AG08396 (cell line): ENCODE measurements at places on chromosomes 12 and 14.
A peak's percentile ranks its signal among the peaks of the same experiment; 100 is the strongest.

GRCh38 chr12:46147144-46147543 lies 121.7 kb downstream of the SLC38A1 start:
- DNase-seq, result no peak

- DNase-seq, result no peak
Observed at GRCh38 chr14:85241022-85241855, 288.7 kb upstream of the FLRT2 start.

GRCh38 chr14:90743826-90744225 lies 72.4 kb downstream of the TTC7B start:
- no peak for DNase-seq

- no peak for DNase-seq
Observed at GRCh38 chr12:98439471-98439951, 75.9 kb upstream of the TMPO start.

DNA sequence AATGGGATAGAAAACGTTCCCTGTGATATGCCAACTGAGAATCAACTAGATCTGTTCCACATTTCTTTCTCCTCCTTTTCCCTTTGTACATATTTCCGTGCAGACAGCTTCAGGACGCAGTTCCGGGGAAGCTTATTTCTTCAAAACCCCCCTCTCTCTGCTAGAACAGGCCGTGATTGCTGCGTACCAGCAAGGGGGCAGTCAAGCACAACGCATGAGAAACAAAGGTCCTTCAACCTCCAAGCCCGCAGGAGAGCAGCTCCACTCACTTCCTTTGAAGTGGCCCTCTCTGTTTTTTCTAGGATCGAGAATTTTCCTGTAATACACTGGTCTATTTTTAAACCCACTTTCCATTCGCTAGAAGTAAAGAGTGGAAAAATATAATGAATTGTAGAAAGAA lies 80.8 kb downstream of the ZNF664 start:
- DNase-seq, result peak; percentile 48

- peak; percentile 13 for DNase-seq
Observed at GRCh38 chr14:106843951-106844483, 1317.6 kb downstream of the TMEM121 start.

DNA sequence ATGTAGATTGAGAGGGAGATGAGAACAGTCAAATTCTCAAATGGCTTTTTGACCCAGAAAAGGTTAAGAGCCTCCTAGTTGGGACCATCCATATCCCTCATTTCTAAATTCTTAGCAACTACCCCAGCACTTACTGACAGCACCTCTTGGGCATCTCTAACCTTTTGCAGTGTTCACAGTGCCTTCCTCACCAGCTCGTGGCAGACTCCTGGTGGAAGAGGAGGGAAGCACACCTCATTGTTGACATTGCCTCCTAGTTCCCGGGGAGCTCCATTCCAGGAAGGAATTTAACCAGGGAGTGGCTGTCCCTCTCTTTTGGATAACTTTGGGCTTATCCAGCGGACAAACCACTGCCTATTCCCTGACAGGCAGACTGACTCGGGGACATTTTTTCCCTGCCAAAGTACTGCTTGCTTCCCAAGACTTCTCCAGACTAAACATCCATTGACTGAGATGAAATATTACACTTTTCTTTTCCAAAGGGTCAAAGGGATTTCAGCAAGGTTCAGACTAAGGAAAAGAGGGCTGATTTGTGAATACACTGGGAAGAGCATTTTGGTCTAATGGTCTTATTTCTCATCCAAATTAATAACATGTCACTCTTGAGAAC lies 9.0 kb upstream of the OR6J1 start:
- peak; percentile 80 for DNase-seq

GRCh38 chr14:94394581-94395207 lies 6.3 kb upstream of the SERPINA1 start:
- DNase-seq, result no peak
